ENCODE measurements at places on chromosomes 5 and 9.

- DNase-seq = no peak
Measured at GRCh38 chr9:101849102-101849707, 110.8 kb upstream of the GRIN3A start.

- DNase-seq = no peak
Measured at GRCh38 chr5:103228061-103228460, 30.5 kb upstream of the MACIR start.

- no peak for DNase-seq
Measured at GRCh38 chr9:28287455-28287854, 714.2 kb upstream of the C9orf72 start.

DNA sequence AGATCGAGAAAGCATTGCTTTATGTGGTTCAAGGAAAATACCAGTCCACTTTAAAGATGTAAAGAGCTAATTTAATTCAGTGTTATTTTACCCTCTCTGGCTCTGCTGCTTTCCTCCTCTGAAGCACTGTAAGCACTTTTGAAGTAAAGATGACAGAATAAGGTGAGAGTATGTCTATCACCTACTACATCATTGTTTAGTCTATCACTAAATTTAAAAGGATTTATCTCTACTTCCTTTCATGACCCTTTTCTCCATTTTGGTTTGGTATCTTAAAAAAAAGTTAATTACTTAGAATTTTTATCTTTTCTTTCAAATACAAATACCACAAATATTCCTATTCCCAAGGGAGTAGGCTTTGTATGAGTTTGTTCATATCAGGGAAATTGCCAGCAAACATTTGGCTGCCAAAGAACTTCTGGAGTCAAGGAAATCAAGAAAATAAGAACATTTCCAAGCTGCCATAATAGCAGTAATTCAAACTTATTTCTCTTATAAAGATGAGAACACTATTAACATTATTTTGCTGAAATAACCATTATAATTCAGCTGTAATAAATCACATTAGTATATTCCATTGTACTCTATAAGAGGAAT is 77.8 kb downstream of the SLC38A9 start:
- no peak for DNase-seq

DNA sequence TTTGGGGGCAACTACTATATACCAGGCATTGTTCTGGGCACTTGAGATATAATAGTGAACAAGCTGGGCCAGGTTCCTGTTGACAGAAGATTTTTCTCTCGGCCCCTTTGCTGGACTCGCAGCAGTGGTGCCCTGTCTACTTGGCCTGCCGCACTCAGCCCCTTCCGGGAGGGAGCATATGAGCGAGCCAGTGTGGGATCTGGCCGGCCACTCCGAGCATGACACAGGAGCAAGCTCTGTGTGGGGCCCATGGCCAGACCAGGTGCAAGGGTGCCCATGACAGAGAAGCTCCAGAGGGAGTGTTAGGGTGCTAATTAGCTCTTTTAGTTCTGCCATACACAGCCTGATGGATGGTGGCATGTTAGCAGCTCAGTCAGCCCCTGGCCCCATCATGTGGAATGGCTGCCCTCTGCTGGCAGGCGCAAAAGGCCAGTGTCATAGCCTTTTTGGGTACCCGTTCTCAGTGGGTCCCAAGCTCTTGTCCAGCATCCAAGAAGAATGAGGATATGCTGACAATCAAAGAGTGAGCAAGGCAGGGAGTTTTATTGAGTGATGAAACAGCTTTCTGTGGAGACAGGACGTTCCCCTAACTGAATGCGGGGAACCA is 9.3 kb upstream of the KIF4B start:
- DNase-seq = no peak

GRCh38 chr5:13566871-13567339 is 377.6 kb downstream of the DNAH5 start:
- no peak for DNase-seq

Measured in hepatic stellate cell (primary cell).